Fibroblast of villous mesenchyme (primary cell): ENCODE measurements at places on chromosomes 4 and X. TPM values are rescaled to one million over a fixed set of nuclear protein-coding genes. Genes with fewer than 3 reads are reported as not detected.
A peak's percentile ranks its signal among the peaks of the same experiment; 100 is the strongest.

GRCh38 chrX:68827848-68828624, 785 bp upstream of the EFNB1 start:
- peak; percentile 81 for DNase-seq

DNA sequence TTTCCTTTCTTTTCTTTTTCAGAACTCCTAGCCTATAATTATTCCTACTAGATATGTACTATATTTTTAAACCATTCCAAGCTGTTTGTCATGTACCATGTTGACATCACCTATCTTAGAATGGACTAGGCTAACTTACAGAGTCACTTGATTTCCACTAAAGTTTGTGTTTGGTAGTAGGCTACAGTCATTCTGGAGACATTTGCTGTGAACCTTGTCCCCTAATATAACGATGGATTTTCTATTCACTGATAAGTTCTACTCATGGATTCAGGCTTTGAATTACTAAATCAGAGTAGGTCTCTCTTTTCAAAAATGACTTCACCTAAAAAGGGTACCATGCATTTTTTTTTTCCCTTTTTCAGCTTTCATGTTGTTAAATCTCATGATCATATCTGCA, 93.4 kb downstream of the PHEX start:
- no peak for DNase-seq

The CNGA2 gene
- total RNA-seq = not detected in 2 replicates

GRCh38 chrX:9614016-9614415, 149.2 kb downstream of the TBL1X start:
- peak; percentile 21 for DNase-seq

DNA sequence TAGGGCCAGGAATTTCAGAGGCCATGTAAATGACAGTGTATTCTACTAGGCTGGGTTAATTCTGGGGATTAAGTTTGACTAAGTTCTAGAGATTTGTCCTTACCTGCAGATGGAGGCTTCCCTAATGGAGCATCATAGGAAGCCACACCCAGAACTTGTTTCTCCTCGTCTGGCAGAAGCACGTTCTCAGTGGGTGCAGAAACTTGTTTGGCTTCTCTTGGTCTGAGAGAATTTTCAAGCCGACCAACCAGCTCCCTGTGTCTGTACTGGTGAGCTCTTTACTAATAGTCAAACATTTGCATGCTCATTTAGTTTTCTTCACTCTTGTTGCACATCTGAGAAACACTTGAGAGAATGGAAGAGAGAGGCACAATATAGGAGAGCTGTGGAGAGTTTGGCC, 907 bp upstream of the ATP10D start:
- no peak for DNase-seq

- DNase-seq = no peak
Observed at GRCh38 chrX:118474586-118474985, 21.0 kb upstream of the DOCK11 start.

- DNase-seq = peak; percentile 13
Observed at GRCh38 chr4:89598602-89599001, 238.4 kb downstream of the SNCA start.
